ENCODE measurements at places on chromosomes 16 and 17. TPM values are rescaled to one million over a fixed set of nuclear protein-coding genes. Genes with fewer than 3 reads are reported as not detected.

DNA sequence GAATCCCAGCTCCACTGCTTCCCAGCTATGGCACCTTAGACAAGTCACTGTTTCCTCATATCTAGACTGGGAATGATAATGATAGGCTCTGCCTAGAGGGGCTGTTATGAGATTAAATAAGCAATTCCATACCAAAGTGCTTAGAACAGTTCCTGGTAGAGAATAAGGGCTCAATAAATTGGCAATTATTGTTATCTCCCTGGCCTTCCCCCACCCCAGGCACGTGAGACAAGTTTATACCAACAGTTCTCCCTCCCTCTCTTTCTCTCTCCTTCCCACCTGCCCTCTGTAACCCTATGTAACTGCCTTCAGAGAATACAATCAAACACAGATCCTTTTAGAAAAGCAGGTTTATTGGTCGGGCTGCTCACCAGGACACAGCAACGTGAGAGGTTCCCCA is 13.9 kb upstream of the STAT3 start:
- DNase-seq = no peak

DNA sequence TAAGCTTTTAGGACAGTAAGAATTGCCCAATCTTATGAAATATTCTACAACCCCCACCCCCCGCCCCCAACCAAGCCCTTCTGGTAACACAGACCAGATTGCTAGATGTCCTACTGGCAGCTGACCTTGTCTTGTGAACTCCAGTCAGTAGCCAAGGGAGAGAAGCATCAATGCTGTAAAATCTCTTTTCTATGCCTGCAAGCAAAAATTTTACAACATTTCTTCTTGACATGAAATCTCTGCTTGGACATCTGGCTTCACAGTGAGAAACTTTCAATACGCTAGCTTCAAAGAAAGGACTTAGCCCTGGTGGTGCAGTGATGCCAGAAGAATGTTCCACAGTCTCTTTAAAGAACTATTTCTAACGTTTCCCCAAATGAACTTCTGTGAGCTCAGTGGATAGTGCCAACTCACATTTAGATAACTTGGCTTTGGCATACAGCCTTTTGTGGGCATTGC is 169.3 kb upstream of the AXIN2 start:
- no peak for DNase-seq

- DNase-seq = no peak
Observed at GRCh38 chr17:42424991-42425610, 2.0 kb upstream of the CAVIN1 start.

- DNase-seq = peak; percentile 65
Observed at GRCh38 chr17:82668631-82669099, 20.4 kb upstream of the WDR45B start.

DNA sequence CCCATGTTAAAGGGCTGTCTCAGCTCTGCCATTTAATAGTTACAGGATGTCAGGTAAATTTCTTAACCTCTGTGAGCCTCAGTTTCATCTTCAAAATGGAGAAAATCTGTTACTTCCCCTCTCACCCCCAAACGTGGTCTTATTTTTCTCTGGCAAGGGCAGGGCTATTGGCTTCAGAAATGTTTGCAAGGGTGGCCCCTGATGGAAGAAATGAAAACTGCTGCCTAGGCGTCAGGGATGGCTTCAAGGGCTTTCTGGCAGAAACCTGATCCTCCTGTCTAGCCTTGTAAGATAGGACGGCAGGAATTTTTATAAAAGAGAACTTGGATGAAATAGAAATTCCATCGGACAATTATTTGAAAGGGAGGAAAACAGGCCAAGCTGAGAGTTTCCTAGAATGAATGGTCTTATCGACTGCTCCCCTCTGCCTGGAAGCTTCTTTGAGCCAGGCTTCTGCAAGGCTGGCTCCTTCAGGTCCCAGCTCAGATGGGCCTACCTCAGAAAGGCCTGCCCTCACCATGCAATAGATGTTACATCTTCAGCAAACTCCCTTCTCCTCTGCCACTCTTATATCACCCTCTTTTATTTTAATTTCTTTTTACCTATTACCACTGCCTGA is 43.0 kb upstream of the TANGO6 start:
- peak; percentile 81 for DNase-seq

DNA sequence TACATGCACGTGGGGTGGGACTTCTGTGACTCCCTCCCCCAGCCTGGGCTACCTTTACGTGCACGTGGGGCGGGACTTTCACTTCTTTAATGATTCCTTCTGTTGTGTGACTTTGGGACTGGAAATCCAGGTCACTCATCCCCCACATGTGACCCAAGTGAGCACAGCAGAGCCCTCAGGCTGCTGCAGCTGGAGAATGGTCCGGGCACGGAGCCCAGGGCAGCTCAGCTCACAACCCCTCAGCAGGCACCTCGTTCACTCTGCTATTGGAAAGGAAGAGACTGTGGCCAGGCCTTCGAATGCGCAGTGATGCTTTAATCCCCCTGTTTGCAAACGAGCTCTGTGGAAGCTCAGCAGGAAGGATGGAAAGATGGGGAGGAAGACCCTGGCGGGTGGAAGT is 14.7 kb downstream of the DBNDD1 start:
- no peak for DNase-seq

DNA sequence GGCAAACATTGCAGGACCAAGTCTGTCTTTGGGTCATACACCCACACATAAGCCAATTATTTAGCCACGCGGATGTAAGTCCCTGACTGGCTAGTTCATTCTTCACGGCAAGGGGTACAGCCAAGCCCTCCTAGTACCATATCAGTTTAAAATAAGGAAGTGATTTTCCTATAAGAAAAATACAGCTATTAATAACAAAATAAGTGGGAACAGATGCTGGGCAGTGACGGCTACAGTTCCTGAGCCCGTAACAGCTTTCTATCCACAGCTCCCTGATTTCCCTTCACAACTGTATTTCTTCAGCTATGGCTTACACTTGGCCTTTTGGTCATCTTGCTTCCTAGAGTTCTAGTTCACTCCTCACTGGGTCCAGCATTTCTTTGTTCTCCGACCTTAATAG is 542.4 kb upstream of the C16orf82 start:
- DNase-seq = no peak

DNA sequence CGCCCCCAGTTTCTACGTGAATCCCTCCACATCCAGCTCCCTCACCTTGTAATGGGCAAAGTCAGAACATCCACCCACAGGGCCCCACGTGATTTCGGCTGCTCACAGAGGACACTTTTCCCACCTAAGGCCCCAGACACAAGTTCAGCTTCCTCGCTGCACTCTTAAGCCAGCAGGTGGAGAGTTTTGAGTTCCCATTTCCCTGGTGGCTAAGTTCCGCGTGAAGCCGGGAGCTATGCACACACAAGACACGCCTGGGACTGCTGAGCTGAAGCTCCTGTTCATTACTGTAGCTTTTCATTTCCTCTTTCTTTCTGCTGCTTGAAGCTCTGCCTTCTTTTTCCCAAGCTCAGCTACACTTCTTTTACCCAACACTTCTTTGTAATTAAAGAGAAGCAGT is 273.8 kb downstream of the NPIPA8 start:
- DNase-seq = no peak

- no peak for DNase-seq
Observed at GRCh38 chr16:22324787-22325597, 27.8 kb downstream of the POLR3E start.

DNA sequence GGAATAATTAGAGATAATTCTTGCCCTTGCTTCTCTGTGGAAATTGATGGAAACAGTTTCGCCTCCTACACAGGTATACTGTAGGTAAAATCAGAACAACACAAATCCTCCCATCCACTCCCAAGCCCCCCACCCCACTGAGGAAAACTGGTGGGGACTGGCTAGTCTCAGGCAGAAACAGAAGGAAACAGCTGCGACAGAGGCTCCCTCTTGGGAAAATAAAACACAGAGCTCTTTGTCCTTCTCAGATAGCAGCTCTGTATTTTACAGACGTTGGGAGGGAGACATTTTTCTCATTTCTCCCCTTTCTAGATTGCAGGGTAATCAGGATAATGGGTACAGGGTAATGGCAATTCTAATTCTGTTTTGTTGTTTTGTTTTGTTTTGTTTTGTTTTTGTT is 1.1 kb downstream of the SLFN13 start:
- DNase-seq = no peak

- no peak for DNase-seq
Observed at GRCh38 chr17:49055181-49055927, 58.2 kb downstream of the IGF2BP1 start.

DNA sequence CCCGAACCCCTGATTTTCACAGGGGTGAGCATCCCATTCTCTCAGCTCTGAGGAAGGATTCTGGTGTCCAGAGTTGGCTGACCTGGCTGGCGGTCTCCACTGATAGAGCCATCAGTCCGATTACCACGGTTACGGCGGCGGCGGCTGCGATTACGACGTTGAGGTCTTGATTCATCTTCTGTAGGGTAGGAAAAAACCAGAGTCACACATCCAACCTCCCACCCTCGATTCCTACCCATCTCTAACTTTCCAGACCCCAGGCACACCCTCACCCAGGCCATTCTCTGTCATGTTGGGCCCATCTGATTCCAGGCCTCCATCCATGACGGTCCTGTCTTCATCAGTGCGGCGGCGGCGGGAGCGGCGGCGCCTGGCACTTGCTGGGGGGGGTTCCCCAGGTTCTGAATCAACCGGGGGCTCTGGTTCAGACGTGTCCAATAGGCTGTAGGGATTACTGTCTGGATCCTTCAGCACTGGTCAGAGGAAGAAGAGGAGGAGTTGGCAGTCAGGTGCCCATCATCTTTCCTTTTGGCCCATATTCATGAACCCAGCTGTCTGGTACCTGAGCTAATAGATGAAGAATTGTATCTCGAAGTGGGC is 2.6 kb upstream of the SOX15 start:
- no peak for DNase-seq

DNA sequence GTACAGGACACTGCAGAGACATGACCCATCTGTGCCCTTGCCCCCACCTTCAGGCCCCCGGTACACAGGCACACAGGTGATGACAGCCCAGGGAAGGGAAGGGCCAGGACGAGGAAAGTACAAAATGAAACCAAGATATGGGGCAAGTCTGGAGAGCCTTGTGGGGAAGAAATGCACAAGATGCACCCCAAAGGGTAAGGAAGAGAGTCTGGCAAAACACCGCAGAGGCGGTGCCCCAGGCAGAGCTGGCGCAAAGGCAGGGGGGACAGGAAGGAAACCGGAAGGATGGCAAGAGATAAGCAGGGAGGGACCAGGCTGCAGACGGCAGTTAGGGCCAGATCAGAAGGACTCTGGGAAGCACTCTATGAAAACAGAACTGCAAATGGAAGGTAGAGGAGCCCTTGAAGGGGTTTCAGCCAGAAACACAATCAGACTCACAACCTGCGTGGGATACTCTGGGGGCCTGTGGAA is 81.4 kb downstream of the SLC39A11 start:
- DNase-seq = peak; percentile 10

GRCh38 chr16:8310323-8310722 is 280.0 kb downstream of the TMEM114 start:
- no peak for DNase-seq

GRCh38 chr17:31446195-31446967 is 54.9 kb downstream of the RAB11FIP4 start:
- no peak for DNase-seq

DNA sequence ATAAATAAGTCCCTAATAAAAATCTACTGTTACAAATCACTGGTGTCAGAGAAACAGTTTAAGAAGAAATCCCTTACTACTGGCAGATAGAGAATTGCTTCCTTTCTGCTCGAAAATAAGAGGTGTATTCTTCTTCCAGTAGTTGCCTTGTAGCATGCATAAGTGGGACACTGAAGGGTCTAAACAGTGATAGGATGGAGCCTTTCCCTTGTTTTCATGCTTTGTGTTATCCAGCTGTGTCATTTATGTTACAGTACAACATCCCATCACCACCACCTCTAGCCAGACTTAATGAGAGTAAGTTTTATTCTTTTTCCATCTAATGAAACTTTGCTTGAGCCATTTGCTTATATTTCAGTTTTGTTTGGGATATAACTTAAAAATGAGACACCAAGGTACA is 54.3 kb downstream of the NLK start:
- no peak for DNase-seq

DNA sequence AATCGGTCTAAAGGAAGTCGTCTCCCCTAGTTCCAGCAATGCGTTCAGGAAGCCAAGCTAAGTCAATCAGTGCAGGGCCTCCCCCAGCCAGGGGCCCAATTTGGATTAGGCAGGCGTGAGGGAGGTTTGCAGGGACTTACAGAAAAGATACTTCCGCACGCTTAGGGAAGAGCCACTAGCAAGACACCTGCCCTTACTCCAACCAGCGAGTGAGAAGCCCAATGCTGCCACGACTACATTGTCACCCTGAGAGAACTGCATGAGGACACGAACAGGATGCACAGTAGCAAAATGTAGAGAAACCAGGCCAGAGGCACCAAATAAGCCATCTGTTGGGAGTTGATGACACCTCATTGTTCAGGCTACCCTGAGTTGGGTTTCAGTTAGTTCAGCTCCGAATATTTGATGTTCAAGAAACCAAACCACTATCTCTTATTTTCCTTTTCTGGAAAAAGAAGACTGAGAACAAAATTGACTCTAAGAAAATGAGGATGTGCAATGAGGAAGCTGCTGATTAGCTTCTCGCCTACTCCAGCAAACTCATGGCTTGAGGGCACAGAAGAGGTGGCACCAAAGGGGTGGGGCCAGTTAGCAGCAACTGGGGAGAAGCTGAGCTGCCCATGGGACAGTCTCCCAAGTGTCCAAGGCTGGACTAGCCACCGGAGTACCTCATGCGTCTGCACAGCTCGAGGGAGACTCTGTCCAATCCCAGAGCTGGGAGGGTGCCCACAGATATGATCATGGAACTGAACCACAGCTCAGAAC is 29.3 kb downstream of the TK2 start:
- peak; percentile 36 for DNase-seq

DNA sequence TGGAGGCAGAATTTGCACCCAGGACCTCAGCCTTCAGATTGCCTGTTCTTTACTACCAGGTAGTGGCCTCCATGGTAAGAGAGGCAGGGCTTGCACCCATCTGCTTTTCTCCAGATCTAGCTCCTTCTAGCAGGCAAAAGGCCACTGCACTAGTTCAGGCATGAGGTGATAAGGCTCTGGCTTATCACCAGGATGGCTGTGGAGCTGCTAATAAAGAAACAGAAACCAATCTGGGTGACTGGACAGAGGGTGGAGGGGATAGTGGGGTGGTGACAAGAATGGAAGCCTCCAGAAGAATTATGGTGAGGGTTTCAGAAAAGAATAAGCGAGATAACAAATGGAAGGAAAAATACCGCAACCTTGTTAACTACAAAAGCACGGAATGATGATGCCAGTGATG is 15.5 kb upstream of the SUPT4H1 start:
- DNase-seq = no peak

- DNase-seq = peak; percentile 26
Observed at GRCh38 chr17:17808706-17809432, 27.9 kb downstream of the SREBF1 start.

Gene YWHAE
- total RNA-seq = 509 TPM

Gene OR1D5
- not detected for total RNA-seq

Gene CCL4
- 917 TPM for total RNA-seq

Gene SLC47A1
- 1.3 TPM for total RNA-seq

Gene CLEC18B
- total RNA-seq = not detected

Gene MYH11
- 0.07 TPM for total RNA-seq

Gene DPEP3
- not detected for total RNA-seq

Gene ADAMTS18
- not detected for total RNA-seq

Gene CACNG1
- total RNA-seq = not detected

Gene CARD14
- not detected for total RNA-seq

Gene TP53TG3B
- not detected for total RNA-seq

Gene TMEM256
- 88.5 TPM for total RNA-seq

Gene DOC2B
- 0.12 TPM for total RNA-seq

Gene ATP2A1
- total RNA-seq = 3.3 TPM

Gene USB1
- total RNA-seq = 46.0 TPM

Gene HSF4
- total RNA-seq = 34.8 TPM

Gene SOX8
- total RNA-seq = 2.6 TPM

Gene KRTAP9-4
- not detected for total RNA-seq

Gene AATF
- 89.1 TPM for total RNA-seq

Gene KRTAP16-1
- not detected for total RNA-seq

Gene YPEL2
- total RNA-seq = 7.6 TPM

Gene ANKS4B
- not detected for total RNA-seq

Gene KRT32
- not detected for total RNA-seq

Gene CDH3
- 5.2 TPM for total RNA-seq

All from activated CD4-positive, alpha-beta memory T cell treated with anti-CD3 and anti-CD28 coated beads for 36 hours (primary cell).